Stimulated activated CD8-positive, alpha-beta memory T cell treated with anti-CD3 and anti-CD28 coated beads, Interleukin-7, amount 100 ng/mL, for 24 hours (primary cell): ENCODE measurements at places on chromosomes 6 and 20.
A peak's percentile ranks its signal among the peaks of the same experiment; 100 is the strongest.

DNA sequence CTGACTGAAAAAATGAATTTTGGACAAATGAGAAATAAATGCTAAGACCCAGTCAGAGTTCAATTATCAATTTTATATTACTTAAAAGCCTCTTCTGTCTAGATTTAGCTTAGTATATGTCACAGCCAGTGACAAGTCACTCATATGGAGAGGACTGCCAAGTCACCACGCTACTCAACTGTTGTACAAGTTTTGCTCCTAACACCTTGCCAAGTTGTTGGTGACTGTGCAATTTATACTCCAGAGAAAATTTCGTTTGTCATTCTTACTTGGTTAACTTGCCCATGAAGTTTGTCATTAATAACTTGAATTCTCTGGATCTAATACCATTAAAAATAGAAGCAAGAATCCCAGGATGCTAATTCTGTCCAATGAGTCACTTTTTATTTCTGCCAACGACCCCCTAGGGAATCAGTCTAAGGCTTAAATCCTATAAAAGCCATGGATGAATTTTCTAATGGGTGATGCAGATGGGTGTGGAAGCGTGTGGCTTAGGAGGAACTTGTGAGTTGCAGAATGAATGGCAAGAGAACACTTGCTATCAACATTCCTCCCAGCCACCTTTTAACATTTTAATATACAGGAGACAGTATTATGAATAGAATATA lies 30.4 kb upstream of the FBXO30 start:
- no peak for DNase-seq

DNA sequence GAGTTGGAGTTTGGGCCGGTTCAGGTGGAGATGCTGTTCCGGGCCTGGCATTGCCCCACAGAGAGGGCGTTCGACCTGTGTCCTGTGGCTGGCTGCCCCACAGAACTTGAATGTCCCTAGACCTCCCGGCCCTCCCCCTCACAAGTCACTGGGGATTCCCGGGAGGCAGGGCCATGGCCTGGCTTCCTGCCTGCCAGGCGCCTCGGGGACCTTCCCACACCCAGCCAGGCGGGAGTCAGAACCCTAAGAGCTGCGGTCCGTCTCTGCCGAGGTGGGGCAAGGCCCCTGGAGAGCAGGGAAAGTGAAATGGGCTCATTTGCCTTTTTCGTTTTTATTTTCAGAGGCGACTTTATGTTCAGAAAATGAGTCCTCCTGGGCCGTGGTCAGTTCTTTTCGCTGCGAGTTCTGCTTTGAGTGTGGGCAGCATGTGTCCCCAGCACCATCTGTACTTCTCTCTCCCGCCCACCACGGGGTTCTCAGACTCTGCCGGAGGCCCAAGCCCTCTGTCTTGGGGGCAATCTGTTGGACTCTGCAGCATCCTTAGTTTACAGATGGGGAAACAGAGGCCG lies 8.5 kb downstream of the RBM38 start:
- no peak for DNase-seq

- peak; percentile 31 for DNase-seq
Measured at GRCh38 chr20:5844063-5844681, 94.0 kb downstream of the SHLD1 start.

- DNase-seq = no peak
Measured at GRCh38 chr20:32808438-32808837, 11.3 kb upstream of the MAPRE1 start.

DNA sequence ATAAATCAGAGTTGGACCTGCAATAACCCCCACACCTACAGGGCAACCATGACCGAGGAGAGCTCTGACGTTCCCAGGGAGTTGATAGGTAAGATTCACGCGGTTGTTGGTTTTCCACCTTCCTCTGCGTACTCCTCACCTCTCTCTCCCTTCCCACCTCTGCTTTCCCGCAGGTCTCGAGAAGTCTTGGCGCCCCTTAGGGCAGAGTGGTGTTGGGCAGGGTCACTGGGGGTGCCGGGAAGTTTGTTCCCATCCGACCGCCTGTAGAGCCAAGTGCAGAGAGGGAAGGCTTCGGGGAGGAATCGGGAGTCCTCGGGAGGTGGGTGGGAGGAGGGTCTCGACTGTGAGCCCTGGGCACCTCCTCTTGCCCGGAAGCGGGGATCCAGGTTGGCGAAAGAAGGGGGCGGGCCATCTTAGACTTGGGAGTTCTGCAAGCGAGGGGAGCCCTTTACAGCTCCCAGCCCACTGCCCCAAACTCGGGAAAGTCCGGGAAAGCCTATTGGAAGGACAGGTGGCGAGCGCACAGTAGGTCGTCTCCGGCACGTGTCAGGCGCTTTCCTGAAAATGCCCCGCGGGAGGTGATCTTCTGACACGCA lies 672 bp downstream of the CARMIL1 start:
- no peak for DNase-seq
